ENCODE measurements at places on chromosomes 12 and 14. TPM values are rescaled to one million over a fixed set of nuclear protein-coding genes. Genes with fewer than 3 reads are reported as not detected.

DNA sequence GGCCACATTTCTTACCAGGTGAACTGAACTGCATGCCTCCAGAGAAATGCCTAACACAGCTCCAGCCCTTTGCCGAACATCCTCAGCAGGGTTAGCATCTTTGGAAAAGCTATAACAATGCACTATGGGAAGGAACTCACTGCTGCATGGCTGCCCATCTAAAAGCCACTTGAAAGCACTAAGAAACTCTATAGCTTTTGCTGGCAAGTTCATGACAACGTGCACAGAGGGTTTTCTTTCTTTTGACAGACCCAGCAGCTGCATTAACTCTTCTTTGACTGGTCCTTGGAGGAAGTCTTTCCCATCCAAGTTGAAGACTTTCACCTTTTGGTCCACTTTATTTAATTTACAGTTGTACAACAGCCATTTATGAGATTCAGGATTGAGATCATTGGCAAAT is 5.3 kb downstream of the TRMT5 start:
- DNase-seq = no peak

DNA sequence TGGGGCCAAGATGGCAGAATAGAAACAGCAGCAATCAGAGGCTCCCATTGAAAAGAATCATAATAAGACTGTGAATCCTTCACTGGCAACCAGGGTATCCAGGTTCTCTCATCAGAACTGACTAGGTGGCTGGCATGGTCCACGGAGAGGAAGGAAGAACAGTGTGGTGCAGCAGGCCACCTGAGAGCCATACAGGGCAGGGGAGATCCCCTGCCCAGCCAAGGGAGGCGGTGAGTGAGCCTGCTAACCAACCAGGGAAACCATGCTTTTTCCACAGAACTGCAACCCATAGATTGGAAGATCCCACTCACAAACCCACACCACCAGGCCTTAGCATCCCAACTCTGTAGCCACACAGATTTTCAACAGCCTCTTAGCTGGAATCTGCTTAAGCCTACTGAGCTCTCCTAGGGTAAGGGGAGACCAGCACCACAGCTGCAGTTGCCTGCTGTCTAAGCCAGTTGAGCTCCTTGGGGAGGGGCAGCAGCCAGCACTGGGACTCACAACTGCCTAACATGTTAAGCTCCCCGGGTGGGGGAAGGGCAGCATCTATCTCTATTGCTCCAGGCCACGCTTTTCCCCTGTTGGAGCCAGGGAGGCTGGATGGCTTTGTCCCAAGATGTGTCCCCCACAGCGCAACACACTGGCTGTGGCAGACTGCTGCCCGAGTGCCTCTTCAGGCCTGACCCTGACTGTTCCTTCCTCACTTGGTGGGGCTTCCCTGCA is 342.6 kb upstream of the CCDC196 start:
- no peak for DNase-seq

- no peak for DNase-seq
Measured at GRCh38 chr14:29085546-29085945, 319.0 kb downstream of the FOXG1 start.

DNA sequence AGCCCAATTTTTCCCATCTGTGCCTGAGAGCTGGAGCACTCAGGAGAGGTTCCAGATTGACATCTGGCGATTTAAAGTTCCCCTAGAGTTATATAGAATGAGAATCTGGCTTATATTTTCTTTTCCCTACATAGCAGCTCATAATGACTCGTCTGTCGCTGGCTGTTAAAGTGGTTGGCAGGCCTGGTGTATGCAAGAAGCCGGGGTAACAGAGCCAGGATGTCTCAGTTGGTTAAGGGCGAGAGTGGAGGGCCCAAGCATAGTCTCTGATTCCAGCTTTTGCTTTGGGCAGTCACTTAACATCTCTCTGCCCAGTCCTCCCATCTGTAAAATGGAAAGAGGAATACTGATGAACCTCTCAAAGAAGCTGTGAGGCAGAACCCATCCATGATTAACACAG is 751.6 kb downstream of the NOVA1 start:
- DNase-seq = no peak

GRCh38 chr12:1457901-1458300 is 136.5 kb downstream of the FBXL14 start:
- no peak for DNase-seq

Gene IAPP
- under 0.01 TPM for total RNA-seq

Gene DHRS7
- 77.0 TPM for total RNA-seq
